Stimulated activated CD8-positive, alpha-beta memory T cell treated with anti-CD3 and anti-CD28 coated beads, Interleukin-12 subunit alpha, Interleukin-12 subunit beta, amount 100 ng/mL, for 4 hours (primary cell): ENCODE measurements at places on chromosomes 13 and 19.

DNA sequence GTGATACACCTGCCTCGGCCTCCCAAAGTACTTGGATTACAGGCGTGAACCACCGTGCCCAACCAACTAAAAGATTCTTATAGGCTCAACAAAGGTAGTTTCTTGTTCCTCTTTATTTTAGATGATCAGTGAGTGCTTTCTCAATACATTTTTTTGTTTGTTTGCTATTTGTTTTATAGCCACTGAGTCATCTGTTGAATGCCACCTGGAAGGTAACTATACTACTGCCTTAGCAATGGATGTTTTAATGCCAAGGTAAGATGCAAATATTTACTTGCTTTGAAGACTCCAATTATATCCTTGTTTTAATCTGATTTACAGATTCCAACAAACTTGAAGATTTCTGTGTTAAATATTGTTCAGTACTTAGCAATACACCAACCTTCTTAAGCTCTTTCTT, 2807.4 kb upstream of the PCDH20 start:
- no peak for DNase-seq

DNA sequence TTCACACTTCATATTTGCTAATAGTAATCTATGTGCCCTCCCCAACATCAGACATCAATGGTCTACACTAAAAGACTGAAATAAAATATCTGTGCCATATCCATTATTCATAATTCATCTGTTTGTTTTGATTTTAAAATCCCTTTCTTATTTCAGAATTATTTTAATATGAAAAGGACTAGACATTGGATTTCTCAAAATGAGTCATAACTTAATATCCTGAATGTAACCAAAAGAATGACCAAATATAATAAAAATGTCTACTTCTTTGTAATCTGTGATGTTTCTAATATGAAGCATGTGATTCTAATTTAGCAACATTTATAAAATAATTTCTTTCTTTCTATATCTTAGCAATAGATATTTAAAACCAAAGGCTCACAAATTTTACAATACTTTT, 64.9 kb downstream of the MZT1 start:
- DNase-seq: no peak

DNA sequence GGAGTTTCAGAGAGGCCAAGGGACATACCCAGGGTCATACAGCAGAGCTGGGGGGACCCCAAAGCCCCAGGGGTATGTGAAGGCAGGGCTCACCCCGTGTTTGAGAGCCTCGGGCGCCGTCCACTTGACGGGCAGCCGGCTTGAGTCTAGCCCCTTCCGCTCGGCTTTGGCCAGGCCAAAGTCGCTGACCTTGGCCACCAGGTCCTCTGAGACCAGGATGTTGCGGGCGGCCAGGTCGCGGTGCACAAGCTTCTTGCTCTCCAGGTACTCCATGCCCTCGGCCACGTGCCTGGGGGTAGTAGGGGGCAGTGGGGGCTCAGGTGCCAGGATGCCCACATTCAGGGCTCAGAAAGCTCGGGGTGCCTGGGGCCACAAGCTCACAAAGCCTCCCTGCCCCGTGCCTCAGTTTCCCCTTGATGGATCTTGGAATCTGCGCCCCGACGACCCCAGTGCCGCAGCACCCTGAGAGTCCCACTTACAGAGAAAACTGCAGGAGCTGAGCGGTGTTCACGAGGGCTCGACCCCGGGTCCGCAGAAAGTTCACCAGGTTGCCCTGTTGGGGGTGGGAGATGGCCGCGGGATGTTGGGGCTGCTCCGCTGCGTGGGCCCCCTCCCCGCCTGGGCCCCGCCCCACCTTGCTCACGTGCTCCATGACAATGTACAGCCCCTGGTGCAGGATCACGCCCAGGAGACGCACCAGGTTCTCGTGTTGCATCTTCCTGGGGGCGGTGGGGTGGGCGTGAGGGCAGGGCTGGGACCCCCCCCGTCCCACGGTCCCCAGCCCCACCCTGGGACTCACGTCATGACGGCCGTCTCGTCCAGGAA, 7.1 kb downstream of the MATK start:
- no peak for DNase-seq

GRCh38 chr13:46184277-46184699, 2.3 kb upstream of the LCP1 start:
- DNase-seq: peak; percentile 50

DNA sequence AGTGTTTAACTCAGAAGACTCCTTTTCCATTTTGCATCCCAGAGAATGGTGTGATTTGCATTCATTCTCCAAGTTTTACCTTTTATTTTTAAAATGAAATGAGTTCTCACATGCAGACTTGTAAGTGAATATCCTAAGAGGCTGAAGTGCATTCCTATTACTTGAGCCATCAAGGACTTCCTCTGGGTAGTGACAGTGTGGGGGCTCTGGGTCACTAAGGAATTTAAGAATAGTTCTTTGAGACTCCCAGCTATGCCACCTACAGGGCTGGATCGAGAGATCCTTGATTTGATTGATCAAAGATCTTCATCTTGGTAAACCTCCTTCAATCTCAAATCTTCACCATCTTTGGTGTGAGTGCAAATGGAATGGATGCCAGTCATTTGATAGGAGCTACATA, 36.3 kb upstream of the SLC10A2 start:
- DNase-seq: no peak

DNA sequence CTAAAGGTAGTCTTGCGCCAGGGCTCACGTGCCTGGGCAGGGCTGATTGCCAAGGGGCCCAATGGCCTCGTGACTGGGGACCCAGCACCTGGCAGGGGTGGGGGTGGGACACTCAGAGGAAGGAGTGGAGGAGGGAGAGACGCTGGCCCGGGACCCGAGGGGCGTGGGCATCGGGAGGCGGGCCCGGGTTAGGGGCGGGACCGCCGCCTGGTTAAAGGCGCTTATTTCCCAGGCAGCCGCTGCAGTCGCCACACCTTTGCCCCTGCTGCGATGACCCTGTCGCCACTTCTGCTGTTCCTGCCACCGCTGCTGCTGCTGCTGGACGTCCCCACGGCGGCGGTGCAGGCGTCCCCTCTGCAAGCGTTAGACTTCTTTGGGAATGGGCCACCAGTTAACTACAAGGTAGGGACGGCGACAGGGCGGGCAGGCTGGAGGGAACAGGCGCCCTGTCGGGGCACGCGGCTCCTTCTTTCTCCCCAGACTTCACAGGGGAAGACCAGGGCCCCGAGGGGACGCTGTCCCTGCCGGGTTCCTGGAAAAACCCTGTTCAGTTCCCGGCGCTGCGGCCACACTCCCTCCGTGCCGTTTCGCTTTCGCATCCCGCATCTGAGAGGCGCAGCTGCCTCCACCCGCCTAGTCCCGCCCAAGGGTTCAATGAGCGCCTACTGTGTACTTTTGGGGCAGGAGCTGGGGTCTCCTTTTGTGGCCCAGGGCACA, at the start of gene IFI30:
TSS of gene IFI30 (plus strand) at position 242 of the 717 bp plus-strand sequence. CDS start at position 271, 29 bp downstream.
- peak; percentile 50 for DNase-seq
